ENCODE measurements at places on chromosomes 13 and 19.

- no peak for DNase-seq
Measured at GRCh38 chr13:53007872-53008271, 20.7 kb upstream of the OLFM4 start.

- DNase-seq: no peak
Measured at GRCh38 chr13:35941374-35941773, 189.8 kb downstream of the DCLK1 start.

DNA sequence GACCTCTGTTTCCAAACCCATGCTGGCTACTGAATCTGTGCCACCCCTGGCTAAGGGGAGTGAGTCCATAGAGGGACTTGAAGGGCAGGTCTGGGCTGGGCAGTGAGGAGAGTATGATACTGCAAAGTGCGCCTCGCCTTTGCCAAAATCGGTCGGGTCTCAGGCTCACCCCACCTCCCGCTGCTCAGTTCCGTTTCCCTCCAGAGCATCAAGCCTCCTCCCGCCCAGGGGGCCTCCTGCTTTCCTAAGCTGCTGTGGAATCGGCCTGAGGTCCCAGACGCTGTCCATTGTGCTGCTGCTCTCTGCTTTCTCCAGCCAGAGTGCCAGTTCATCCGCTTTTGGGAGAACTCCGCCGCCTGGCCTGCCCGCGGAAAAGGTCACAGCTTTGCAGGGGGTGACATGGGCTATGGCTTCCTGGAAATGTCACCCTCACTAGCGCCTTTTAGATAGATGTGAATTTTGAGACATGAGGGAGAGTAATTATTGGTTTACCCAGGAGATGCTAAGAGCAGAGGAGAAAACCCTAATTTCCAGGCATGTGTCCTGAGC, 1418.4 kb downstream of the UQCRFS1 start:
- no peak for DNase-seq

DNA sequence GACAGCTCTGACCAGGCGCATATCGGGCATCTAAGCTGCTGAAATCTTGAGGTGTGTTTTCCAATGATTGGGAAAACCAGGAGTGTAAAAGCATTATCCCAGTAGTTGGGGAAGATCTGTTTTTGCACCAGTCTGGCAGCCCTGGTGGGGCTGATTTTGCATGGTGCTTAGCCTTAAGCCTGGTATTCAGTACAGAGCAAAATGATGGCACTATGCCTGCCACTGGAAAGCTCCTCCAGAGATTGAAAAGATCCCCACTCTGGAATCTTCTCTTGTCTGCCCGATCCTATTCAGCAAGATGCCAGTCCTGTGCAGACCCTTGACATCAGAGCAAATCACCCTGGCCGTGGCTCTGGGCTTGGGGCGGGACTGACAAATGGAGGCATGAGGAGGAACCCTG, 44.7 kb upstream of the SIAH3 start:
- DNase-seq: no peak

- no peak for DNase-seq
Measured at GRCh38 chr19:34256835-34257558, 2.6 kb downstream of the GARRE1 start.

DNA sequence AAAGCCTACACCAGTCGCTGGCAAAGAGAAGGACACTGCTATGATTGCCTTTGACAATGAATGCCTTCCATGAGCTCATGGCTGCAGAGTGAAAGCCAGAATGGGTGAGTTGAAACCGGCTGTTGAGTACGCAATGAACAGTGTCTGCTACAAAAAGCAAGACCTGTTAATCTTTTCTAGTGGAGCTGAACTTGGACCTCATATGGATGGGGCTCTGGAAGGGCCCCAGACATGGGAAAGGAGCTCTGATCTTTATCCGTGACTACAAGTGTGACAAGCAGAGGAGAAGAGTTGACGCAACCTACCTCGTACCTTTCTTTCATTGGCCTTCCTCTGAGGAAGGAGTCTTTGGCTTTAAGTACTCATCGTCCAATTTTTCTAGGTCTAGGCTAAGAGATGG, 67.1 kb upstream of the TSC22D1 start:
- DNase-seq: no peak

DNA sequence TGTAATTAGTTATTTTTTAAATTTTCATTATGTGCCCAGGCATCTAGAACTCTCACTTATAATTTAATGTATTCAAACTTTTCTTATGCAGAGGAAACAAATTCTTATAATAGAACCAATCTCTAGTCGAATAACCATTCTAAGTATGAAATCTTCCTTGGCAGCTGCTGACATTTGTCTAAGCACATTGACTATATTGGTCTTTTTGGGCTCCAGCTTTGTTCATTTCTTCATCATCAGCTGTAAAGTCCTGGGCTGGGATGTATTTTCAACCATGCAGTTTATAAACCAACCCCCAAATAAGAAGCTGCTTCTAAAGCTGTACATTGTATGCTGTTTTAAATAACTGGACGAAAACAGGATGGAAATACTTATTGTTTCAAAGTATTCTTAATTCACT, 2.3 kb upstream of the MICU2 start:
- DNase-seq: no peak

- DNase-seq: no peak
Measured at GRCh38 chr13:73103238-73103637, 44.4 kb downstream of the KLF5 start.

DNA sequence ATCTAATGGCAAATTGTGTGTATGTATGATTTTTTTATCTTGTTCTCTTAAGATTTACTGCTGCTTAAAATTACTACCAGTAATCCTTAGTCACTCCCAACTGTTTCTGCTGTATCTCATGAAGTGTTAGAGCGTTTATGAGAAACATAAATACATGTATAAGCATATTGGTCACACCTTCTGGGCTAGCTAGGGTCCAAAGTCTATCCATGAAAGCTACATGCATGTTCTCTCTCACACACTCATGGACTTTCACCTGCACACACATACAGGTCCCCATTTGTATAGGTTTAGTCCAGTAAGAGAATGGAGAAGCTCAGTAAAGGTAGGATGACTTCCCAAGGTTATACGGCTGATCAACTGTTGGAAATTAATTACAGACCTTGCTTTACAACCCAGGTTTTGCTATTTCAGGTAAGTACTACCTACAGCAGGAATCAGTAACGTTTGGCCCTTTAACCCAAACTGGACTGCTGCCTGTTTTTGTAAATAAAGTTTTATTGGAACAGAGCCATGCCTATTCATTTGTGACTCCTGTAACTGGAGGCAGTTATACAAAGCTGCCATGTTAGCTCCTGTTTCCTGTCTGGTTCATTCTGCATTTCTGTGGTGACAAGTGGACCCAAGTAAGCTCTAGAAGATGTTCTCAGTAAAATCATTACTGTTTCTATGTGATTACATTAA, 15.3 kb downstream of the METTL21C start:
- DNase-seq: no peak

GRCh38 chr19:28694812-28695211, 518.1 kb downstream of the UQCRFS1 start:
- no peak for DNase-seq

GRCh38 chr13:75512253-75512652, 25.4 kb downstream of the COMMD6 start:
- no peak for DNase-seq

Measured in stimulated activated CD4-positive, alpha-beta T cell treated with anti-CD3 and anti-CD28 coated beads, TNF-alpha, amount 100 ng/mL, for 4 hours (primary cell).